ENCODE measurements at places on chromosomes 5 and 9.

DNA sequence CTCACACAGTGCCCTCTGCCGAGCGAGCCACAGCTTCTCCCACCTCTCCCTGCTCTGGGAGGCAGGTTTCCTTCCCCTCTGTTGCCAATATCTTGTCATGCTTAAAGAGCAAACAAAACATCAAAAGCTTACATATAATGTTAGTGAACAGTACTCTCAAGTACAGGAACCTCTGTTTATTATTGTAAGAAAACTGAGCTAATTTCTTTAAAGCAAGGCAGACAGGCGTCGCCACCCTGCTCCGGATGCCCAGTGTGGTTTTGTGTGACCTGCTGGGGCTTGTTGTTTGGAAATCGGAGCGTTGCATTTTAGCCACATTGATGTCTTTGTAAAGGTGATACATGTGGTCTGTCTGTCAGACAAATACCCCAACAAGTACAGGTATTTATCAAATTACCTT is 401.4 kb upstream of the IRX1 start:
- no peak for DNase-seq

- DNase-seq: no peak
These were observed 89.0 kb downstream of the FRMD3 start for GRCh38 chr9:83449166-83449565.

GRCh38 chr9:89089176-89089575 is 89.4 kb downstream of the SHC3 start:
- DNase-seq: no peak

- no peak for DNase-seq
These were observed 710.5 kb upstream of the CDH9 start for GRCh38 chr5:27748847-27749246.

DNA sequence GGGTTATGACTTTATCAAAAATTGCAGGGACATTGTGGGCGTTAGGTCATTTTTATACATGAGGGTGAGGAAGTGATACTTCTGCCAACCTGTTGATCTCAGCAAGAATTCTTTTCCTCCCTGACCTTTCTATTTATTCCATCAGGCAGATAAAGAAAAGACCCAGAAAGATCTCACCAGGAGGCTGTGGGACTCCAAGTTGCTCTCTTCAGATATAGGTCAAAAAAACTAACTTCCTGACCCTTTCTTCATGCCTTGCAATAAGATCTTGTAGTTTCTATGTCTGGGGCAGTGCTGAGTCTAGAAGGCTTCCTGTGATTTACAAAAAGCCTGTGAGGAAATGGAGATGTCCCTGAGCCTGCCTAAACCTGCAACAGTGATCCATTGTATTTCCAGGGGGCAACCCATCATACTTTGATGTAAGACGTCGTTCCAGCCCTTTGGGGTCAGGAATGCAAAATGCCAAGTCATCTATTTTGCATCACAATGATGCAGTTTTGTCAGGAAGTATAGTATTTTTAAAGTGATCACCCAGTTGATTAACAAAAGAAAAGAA is 22.0 kb upstream of the PIK3R1 start:
- DNase-seq: no peak

DNA sequence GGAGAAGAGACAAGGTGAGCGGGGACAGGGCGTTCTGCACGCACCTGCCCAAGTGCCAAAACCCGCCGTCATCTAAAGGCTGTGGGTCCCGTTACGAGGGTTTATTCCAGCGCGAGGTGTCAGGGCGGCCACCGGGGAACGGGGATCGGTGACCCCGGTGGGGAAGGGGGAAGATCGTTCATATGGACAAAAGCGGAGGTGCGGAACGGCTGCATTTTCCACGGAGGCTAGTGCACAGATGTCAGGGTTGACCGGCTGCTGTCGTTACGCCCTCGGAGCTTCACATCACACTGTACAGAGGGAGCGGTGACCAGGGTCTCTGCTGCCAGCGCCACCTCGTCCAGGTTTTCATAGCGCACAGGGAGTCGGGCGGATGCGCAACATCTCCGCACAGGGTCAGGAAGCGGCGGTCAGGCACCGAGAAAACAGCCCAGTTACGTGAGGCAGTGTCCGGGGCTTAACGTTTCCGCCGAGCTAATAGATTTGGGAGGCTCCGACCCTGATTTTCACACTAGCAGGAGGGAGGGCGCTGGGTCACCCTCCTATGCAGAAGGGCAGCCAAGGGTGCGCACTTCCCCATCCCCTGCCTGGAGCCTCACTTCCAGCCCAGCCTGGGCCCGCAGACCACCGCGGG is 13.5 kb downstream of the BTNL9 start:
- no peak for DNase-seq

GRCh38 chr5:92637960-92638359 is 943.1 kb downstream of the NR2F1-AS1 start:
- no peak for DNase-seq

DNA sequence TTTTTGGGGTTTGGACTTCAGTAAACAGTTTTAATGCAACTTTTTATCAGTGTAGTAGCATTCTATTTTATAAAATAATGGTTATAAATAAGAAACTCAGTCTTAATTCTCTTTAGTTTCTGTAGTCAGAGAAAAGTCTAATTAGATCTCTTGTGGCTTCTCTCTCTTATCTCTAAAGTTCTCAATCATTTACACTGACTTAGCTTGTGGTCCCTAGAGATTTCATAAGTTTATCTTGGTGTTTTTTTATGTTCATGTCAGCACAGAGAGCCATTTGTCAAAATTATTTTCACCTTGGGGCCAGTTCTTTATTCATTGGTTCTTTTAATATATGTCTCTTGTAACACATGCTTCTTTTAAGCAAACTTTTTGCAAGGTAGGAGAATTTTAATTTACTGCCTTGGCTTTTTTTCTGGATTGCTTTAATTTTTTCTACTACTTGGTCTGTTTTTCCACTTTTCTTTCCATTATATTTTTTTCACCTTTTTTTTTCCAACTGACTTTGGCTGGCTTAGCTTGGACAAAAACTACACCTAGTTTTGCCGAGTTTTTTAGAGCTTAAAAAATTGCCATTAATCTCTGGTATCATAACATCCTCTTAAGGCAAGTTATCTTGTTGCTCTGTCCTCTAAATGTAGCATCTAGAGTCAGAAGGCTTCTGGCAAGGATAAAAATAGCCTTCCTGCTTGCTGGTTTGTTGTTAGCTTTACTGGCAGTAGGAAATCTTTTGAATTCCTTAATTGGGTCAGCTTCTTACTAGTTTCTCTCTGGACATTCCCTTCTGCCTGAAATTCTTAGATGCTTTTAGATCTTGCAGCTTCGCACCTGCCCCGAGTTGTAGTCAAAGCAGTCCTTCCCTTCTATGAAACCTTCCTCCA is 35.3 kb downstream of the CPEB4 start:
- no peak for DNase-seq
